ENCODE measurements at places on chromosomes 16 and 17. TPM values are rescaled to one million over a fixed set of nuclear protein-coding genes. Genes with fewer than 3 reads are reported as not detected.

KRT20 gene
- 0.85 TPM for total RNA-seq

GRCh38 chr16:89383095-89384003 lies 107.0 kb downstream of the ANKRD11 start:
- no peak for DNase-seq
- H3K36me3 ChIP-seq = peaks cover 6% of the 10 kb centered on the region
- H3K27ac ChIP-seq = no peak overlapping the region
- no peaks in the 10 kb centered on the region for H3K27me3 ChIP-seq
- H3K4me1 ChIP-seq = peaks cover 23% of the 10 kb centered on the region

DNA sequence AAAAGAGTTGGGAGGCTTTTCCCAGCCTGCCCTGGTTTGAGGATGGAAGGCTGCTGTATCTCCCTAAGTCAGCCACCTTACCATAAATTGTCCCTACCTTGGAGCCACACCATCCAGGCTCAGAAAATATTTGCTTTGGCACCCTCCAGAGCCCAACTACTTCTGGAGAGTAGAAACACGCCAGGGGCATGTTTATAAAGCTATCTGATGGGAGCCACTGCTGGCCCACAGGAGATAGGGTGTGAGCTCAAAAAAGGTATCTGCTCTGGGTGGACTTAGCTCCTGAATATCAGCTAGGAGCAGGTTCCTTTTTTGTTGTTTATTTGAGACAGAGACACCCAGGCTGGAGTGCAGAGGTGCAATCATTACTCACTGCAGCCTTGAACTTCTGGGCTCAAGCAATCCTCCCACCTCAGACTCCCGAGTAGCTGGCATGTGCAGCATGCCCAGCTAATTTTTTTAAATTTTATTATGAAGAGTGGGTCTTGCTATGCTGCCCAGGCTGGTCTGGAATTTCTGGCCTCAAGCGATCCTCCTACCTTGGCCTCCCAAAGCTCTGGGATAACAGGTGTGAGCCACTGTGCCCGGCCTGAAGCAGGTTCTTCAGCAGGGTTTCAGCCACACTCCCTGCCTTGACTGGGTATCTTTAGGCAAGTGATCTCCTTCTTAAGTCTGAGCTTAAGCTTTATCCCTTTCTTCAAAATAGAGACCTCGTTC lies 147.1 kb downstream of the SALL1 start:
- H3K4me3 ChIP-seq = no peak overlapping the region
- no peaks in the 10 kb centered on the region for H3K27me3 ChIP-seq
- no peak overlapping the region for H3K27ac ChIP-seq

GRCh38 chr16:87160701-87161337 lies 156.4 kb downstream of the C16orf95 start:
- H3K4me1 ChIP-seq = no peaks in the 10 kb centered on the region
- no peak overlapping the region for H3K27ac ChIP-seq
- H3K4me3 ChIP-seq = no peak overlapping the region

GRCh38 chr17:37699285-37699973 lies 45.4 kb downstream of the HNF1B start:
- no peaks in the 10 kb centered on the region for H3K27me3 ChIP-seq
- H3K4me1 ChIP-seq = no peaks in the 10 kb centered on the region
- no peak overlapping the region for H3K4me3 ChIP-seq
- no peaks in the 10 kb centered on the region for H3K36me3 ChIP-seq

DNA sequence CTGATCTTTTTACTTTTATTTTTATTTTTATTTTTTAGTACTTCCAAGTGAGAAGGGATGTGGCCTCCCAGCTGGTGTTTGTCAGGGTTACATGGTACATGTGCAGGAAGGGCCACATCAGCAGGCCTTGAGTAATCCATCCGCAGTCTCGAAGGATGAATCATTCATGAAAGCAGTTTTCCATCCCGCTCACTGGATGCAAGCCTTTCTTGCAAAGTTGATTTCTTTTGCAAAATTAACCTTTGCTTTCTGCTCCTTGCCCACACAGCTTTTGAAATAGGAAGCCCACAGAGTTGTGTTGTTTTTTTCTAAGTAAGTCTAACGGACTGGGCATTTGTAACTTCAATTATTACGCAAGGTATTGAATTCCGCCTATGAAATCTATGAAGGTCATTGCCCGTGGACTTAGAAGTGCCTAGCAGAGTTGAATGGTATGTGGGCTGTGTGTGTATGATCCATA lies 157.4 kb downstream of the PRKCA start:
- no peak overlapping the region for H3K27ac ChIP-seq
- H3K27me3 ChIP-seq = no peaks in the 10 kb centered on the region
- DNase-seq = no peak
- no peaks in the 10 kb centered on the region for H3K36me3 ChIP-seq
- H3K4me1 ChIP-seq = peaks cover 18% of the 10 kb centered on the region

SLFN14 gene
- total RNA-seq = 0.19 TPM

EMC6 gene
- 18.3 TPM for total RNA-seq

EPN2 gene
- 3.8 TPM for total RNA-seq

CA4 gene
- total RNA-seq = 0.94 TPM

GRCh38 chr16:50299508-50300105 lies 33.3 kb downstream of the ADCY7 start:
- H3K4me3 ChIP-seq = no peak overlapping the region
- H3K36me3 ChIP-seq = peaks cover 57% of the 10 kb centered on the region
- H3K4me1 ChIP-seq = no peaks in the 10 kb centered on the region
- no peak overlapping the region for H3K27ac ChIP-seq

GRCh38 chr16:17083628-17084027 lies 387.1 kb downstream of the XYLT1 start:
- H3K27me3 ChIP-seq = no peaks in the 10 kb centered on the region
- no peak overlapping the region for H3K27ac ChIP-seq
- no peak for DNase-seq

DNA sequence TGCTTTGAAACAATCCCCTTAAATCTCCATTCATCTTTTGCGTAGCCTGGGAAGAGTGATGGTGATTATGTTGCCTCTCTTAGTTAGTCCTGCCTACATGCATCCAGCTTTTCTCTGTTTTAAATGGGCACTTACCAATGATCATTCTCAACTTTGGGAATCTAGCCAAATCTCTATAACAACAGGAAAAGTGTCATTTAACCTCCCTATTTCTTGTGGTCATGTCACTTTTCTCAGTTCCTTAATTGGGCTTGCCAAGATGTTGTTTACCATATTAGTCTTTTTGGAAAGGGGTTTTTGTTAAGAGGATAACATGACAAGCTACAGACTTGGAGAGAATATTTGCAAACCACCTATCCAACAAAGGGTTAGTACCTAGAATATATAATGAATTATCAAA lies 15.6 kb upstream of the CLEC10A start:
- no peak for DNase-seq
- peaks cover 5% of the 10 kb centered on the region for H3K27me3 ChIP-seq
- H3K4me3 ChIP-seq = no peak overlapping the region
- no peak overlapping the region for H3K27ac ChIP-seq

GRCh38 chr17:80294210-80294609 lies 33.6 kb downstream of the RNF213 start:
- H3K4me1 ChIP-seq = peaks cover 9% of the 10 kb centered on the region
- H3K27me3 ChIP-seq = no peaks in the 10 kb centered on the region
- no peak overlapping the region for H3K27ac ChIP-seq
- no peak overlapping the region for H3K4me3 ChIP-seq
- peaks cover 83% of the 10 kb centered on the region for H3K36me3 ChIP-seq

DNA sequence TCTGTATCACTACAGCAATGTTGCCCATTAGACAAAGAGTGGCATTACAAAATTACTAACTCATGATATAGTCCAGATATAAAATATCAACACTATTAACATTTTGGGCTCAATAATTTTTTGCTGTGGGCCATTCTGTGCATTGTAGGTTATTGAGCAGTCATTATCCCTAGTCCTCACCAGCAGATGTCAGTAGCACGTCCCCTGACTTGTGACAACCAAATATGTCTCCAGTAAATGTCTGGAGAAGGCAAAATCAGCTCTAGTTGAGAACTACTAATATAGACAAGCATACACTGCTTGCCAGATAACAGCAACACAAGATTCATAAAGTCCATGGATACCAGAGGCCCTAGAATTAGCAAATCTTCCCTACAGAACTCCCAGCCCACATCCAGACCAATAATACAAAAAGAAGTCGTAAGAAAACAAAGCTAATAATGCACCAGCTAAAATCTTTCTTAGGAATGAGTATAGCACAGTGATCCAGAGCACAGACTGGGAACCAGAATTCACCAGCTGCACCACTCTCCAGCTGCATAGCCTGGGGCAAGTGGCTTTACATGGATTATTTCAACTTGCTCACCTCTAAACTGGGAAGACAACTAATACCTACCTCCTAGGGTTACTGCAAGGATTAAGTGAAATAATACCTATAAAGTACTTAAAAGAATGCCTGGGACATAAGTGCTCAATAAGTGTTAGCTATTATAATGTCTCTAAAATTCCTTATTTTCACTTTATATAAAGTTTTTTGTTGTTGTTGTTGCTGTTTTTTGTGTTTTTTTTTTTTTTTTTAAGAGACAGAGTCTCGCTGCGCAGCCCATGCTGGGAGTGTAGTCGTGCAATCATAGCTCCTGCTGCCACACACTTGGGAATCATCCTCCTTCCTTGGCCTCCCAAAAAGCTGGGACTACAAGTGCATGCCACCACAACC lies 23.7 kb downstream of the HELZ start:
- H3K27me3 ChIP-seq = no peaks in the 10 kb centered on the region
- H3K4me1 ChIP-seq = no peaks in the 10 kb centered on the region
- no peak overlapping the region for H3K4me3 ChIP-seq
- no peak for DNase-seq
- H3K27ac ChIP-seq = no peak overlapping the region

GRCh38 chr16:82070656-82071369 lies 35.8 kb downstream of the HSD17B2 start:
- no peak overlapping the region for H3K4me3 ChIP-seq
- H3K4me1 ChIP-seq = no peaks in the 10 kb centered on the region
- H3K36me3 ChIP-seq = no peaks in the 10 kb centered on the region
- no peaks in the 10 kb centered on the region for H3K27me3 ChIP-seq
- no peak for DNase-seq
- H3K27ac ChIP-seq = no peak overlapping the region

SCNN1G gene
- 0.61 TPM for total RNA-seq

- peaks cover 95% of the 10 kb centered on the region for H3K27me3 ChIP-seq
- H3K27ac ChIP-seq = no peak overlapping the region
- peaks cover 52% of the 10 kb centered on the region for H3K4me1 ChIP-seq
- DNase-seq = peak; percentile 58
- peak overlapping the region; percentile 62 for H3K4me3 ChIP-seq
Measured at GRCh38 chr17:79812353-79813258, 15.7 kb upstream of the CBX8 start.

DNA sequence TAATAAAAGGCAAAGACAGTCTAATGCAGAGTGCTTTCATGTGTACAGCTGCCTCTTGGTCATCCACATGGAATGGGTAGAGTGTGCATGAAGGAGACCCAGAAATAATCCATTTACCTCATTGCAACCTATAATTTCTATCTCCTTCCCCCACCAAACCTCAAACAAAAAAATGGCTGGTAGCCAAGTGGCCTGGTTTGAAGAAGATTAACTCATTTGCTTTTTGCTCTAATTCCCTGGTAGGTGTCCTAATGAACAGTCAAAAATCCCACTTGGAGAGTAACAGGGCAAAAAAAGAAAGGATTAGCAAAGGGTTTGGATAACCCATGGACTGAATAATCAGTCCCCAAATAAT lies 13.0 kb upstream of the LYRM9 start:
- no peak for DNase-seq
- H3K4me1 ChIP-seq = no peaks in the 10 kb centered on the region
- H3K27me3 ChIP-seq = no peaks in the 10 kb centered on the region
- H3K36me3 ChIP-seq = no peaks in the 10 kb centered on the region

TMEM88 gene
- 1.6 TPM for total RNA-seq

ARHGAP23 gene
- 5.5 TPM for total RNA-seq

- peaks cover 52% of the 10 kb centered on the region for H3K27me3 ChIP-seq
- peak within 1 kb of the TSS; percentile 31 for H3K27ac ChIP-seq
- peaks cover 43% of the 10 kb centered on the region for H3K4me1 ChIP-seq
- H3K4me3 ChIP-seq = peak within 1 kb of the TSS; percentile 39
Measured at GRCh38 chr16:57802341-57803133, at the start of gene KIFC3. Gene KIFC3 (minus strand): TSS chr16:57802491. CDS start chr16:57798243, 4,248 bp downstream.

DNA sequence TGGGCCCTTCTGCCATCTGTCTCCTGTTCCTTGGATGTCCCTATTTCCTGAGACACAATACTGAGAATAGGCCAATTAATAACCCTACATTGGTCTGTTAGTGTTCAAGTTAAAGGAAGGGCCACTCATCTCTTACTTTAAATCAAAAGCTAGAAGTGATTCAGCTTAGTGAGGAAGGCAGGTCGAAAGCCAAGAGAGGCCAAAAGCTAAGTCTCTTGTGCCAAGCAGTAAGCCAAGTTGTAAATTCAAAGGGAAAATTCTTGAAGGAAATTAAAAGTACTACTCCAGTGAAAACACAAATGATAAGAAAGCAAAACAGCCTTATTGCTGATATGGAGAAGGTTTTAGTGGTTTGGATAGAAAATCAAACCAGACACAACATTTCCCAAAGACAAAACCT lies 28.8 kb downstream of the ANKFN1 start:
- no peaks in the 10 kb centered on the region for H3K27me3 ChIP-seq
- H3K36me3 ChIP-seq = no peaks in the 10 kb centered on the region

DNA sequence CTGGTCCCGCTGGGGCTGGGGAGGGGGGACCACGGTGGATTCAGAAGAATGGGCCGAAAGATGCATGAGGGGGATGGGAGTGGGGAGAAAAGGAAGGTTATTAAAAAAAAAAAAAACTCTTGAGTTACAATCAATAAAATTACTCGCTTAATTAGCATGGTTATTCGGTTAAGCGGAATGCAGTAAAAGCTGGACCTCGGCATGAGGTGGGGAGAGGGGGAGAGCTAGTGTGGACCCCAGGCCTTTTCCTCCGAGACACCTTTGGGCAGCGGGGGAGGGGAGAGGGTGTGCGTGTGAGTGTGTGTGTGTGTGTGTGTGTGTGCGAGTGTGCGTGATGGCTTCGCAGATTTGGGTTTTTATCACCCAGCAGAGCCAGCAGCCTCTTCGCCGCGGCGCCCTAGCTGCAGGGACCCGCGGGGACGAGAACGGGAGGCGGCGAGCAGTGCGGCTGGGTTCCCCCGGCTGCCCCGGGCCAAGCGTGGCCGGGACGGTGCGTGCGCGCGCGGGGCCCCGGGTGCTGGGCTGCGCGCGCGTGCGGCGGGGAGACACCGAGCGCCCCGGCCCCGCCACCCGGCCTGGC lies 3.7 kb downstream of the BAHCC1 start:
- no peak for DNase-seq
- H3K27ac ChIP-seq = no peak overlapping the region
- H3K4me3 ChIP-seq = peak overlapping the region; percentile 87
- no peaks in the 10 kb centered on the region for H3K36me3 ChIP-seq

GRCh38 chr16:12675852-12676251 lies 127.8 kb downstream of the CPPED1 start:
- no peak for DNase-seq
- H3K4me3 ChIP-seq = no peak overlapping the region
- H3K4me1 ChIP-seq = peaks cover 5% of the 10 kb centered on the region
- H3K36me3 ChIP-seq = no peaks in the 10 kb centered on the region

TBC1D3L gene
- 4.8 TPM for total RNA-seq

DNA sequence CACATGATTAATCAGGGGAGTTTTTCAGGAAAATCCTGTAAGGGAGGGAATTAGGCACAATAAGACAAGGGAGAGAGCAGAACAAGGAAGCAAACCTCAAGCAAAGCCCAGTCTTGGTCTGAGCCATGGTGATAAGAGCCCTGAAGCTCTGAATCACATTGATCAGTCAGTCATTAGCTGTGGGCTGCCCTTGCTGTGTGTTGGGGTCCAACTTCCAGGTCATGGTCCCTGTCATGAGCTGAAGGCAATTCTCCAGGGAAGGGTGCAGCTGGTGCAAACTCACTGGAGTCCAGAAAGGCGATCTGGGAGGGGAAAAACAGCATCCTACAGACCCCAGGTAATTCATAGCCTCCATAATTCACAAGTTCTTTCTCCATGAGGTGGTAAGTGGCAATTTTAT lies 89.9 kb downstream of the CYLD start:
- H3K27me3 ChIP-seq = no peaks in the 10 kb centered on the region
- no peak overlapping the region for H3K4me3 ChIP-seq
- no peaks in the 10 kb centered on the region for H3K4me1 ChIP-seq
- no peak overlapping the region for H3K27ac ChIP-seq
- no peaks in the 10 kb centered on the region for H3K36me3 ChIP-seq
